PC-3 (cell line): ENCODE measurements at places on chromosomes 13 and 19.

- no peaks in the 10 kb centered on the region for H3K27me3 ChIP-seq
- H3K4me1 ChIP-seq, result peaks cover 6% of the 10 kb centered on the region
- peaks cover 8% of the 10 kb centered on the region; the same call in 1 of the 2 replicates for H3K36me3 ChIP-seq
- no peak overlapping the region for H3K4me3 ChIP-seq
- no peak overlapping the region for H3K27ac ChIP-seq
- DNase-seq, result no peak
These were observed 16.5 kb downstream of the AP2S1 start for GRCh38 chr19:46834121-46834520.

DNA sequence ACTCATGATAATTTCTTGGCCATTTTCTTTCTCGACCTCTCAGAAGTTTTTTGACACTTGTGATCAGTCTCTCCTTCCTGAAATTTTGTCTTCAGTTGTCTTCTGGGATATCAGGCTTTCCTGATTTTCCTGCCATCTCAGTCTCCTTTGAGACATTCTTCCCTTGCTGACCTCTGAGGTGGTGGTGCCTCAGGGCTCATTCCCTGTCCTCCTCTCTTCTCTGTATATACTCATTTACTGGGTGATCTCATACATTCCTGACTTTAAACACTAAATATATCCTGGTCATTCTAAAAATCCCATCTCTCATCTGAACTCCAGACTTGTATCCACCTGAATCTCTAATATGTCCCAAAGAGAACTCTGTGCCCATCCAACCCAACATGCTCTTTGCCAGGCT lies 31.3 kb upstream of the STARD13 start:
- no peak overlapping the region for H3K27ac ChIP-seq
- no peak overlapping the region for H3K4me3 ChIP-seq
- H3K4me1 ChIP-seq, result no peaks in the 10 kb centered on the region
- no peaks in the 10 kb centered on the region for H3K27me3 ChIP-seq

- no peak overlapping the region for H3K4me3 ChIP-seq
- H3K36me3 ChIP-seq, result no peaks in the 10 kb centered on the region
- no peak overlapping the region for H3K27ac ChIP-seq
- DNase-seq, result no peak
- no peaks in the 10 kb centered on the region for H3K27me3 ChIP-seq
- H3K4me1 ChIP-seq, result no peaks in the 10 kb centered on the region
These were observed 15.1 kb downstream of the PLPP2 start for GRCh38 chr19:275958-276646.

- peak overlapping the region; percentile 46 for H3K27ac ChIP-seq
- H3K36me3 ChIP-seq, result no peaks in the 10 kb centered on the region
- DNase-seq, result no peak
These were observed 9.7 kb upstream of the ERCC2 start for GRCh38 chr19:45380107-45380506.

DNA sequence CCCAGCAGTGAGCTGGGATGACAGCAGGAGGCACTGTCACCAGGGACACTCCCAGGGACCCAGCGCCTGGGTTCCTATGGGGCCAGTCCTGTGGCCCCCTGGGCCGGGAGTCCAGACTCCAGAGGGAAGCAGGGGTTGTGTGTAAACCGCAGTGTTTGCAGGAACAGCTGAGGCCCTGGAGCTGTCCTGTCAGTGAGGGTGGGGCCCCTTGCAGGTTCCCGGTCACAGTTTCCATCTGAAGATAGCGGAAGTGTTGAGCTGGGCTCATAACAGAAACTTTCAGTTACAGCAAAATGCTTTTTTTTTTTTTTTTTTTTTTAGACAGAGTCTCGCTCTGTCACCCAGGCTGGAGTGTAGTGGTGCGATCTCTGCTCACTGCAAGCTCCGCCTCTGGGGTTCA lies 17.7 kb upstream of the CSNK1G2 start:
- no peak overlapping the region for H3K4me3 ChIP-seq
- no peak for DNase-seq
- H3K36me3 ChIP-seq, result peaks cover 4% of the 10 kb centered on the region; the same call in 1 of the 2 replicates
- H3K4me1 ChIP-seq, result no peaks in the 10 kb centered on the region
- no peak overlapping the region for H3K27ac ChIP-seq

GRCh38 chr13:33963895-33964294 lies 145.9 kb downstream of the RFC3 start:
- H3K36me3 ChIP-seq, result no peaks in the 10 kb centered on the region
- H3K4me1 ChIP-seq, result no peaks in the 10 kb centered on the region
- H3K4me3 ChIP-seq, result no peak overlapping the region
- H3K27ac ChIP-seq, result no peak overlapping the region

GRCh38 chr19:23116802-23117571 lies at the start of gene ZNF730:
Gene ZNF730 (plus strand): TSS chr19:23117025. CDS start chr19:23117174, 149 bp downstream.
- peak within 1 kb of the TSS; percentile 75 for H3K4me3 ChIP-seq
- no peak within 1 kb of the TSS for H3K27ac ChIP-seq
- H3K27me3 ChIP-seq, result no peaks in the 10 kb centered on the region
- 0 out of 2 replicates have a peak, but pooled peaks cover 7% of the 10 kb centered on the region for H3K36me3 ChIP-seq
- no peaks in the 10 kb centered on the region for H3K4me1 ChIP-seq
- peak; percentile 71 for DNase-seq

GRCh38 chr19:18153556-18154134 lies 682 bp downstream of the PIK3R2 start:
- H3K36me3 ChIP-seq, result 0 out of 2 replicates have a peak, but pooled peaks cover 5% of the 10 kb centered on the region
- peak overlapping the region; percentile 80 for H3K4me3 ChIP-seq
- no peak for DNase-seq
- H3K27me3 ChIP-seq, result no peaks in the 10 kb centered on the region
- H3K4me1 ChIP-seq, result peaks cover 18% of the 10 kb centered on the region

GRCh38 chr19:35717665-35718344 lies at the start of gene KMT2B:
Gene KMT2B (plus strand): TSS chr19:35718003. CDS start chr19:35718019, 16 bp downstream.
- no peaks in the 10 kb centered on the region for H3K27me3 ChIP-seq
- H3K36me3 ChIP-seq, result no peaks in the 10 kb centered on the region; the same call in 1 of the 2 replicates
- H3K4me3 ChIP-seq, result peak within 1 kb of the TSS; percentile 95
- peak within 1 kb of the TSS; percentile 50 for H3K27ac ChIP-seq
- peaks cover 20% of the 10 kb centered on the region; the same call in 1 of the 2 replicates for H3K4me1 ChIP-seq
- peak; percentile 89 for DNase-seq

- no peak overlapping the region for H3K27ac ChIP-seq
- no peak overlapping the region for H3K4me3 ChIP-seq
- DNase-seq, result no peak
- peaks cover 19% of the 10 kb centered on the region for H3K36me3 ChIP-seq
These were observed 29.0 kb upstream of the ZNF709 start for GRCh38 chr19:12513531-12514061.
